Brain microvascular endothelial cell (primary cell): ENCODE measurements at places on chromosomes 7 and 10.

- no peak for DNase-seq
Observed at GRCh38 chr10:71811351-71811750, 38.0 kb upstream of the VSIR start.

DNA sequence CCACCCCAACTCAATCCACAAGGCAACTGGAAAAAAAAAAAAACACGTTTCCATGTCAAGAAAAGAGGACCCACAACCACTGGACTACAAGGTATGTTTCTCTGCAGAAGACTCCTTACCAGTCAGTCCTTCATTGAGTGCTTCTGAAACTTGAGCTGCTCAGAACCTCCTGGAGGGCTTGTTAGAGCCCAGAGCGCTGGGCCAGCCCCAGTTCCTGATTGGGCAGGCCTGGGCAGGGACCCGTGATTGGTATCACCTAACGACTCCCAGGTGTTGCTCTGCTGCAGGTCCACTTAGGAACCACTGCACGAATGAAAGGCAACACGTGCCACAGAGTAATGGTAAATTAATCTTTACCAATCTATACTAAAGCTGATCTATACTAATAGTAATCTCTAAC is 473 bp upstream of the CCDC201 start:
- DNase-seq, result no peak

- no peak for DNase-seq
Observed at GRCh38 chr7:129457101-129457500, 22.9 kb downstream of the STRIP2 start.

DNA sequence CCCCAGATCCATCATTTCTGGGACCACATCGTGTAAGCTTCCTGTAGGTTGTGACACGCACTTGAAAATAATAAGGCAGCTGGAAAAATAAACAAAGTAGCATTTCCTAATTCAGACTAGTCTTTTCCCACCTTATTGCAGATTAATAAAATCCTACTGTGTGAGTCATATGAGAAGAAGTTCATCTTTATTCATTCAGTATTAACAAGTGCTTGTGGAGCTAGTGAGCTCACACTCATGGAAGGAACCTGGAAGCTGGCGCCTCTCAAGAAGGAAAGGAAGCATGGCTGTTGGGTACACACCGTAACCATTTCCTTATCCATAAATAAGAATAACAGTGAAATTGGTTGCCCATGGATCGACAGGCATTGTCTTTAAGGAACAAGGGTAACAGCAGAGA is 152.6 kb upstream of the PFKP start:
- DNase-seq, result no peak

DNA sequence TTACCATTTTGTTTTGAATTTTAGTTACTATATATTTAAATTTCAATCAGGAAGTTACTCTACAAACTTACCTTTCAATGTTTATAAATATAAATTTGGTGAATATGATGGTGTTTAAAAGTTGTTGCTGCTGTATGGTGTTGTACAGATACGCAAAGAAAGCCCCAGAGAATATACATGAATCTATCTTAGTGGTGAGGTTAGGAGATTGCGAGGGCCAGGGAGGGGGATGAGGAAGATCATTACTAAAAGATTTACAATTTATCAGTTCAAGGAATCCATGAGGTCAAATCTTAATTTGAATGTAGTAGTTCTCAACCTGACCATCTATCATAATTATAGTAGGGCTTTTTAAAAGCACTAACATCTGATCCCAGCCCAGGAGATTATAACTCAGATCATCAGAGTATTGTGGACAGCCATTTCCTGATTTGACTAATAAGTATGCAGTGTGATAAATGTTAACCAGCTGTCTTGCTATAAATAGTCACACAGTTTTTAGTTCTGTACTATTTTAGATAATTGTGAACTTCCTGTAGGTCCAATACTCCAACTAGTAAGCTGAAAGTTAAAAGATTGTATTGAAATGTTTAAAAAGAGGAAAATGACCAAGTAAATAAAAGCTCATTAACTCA is 23.6 kb downstream of the FAM3C start:
- no peak for DNase-seq
